Fibroblast of lung (primary cell): ENCODE measurements at places on chromosomes 16 and 17. TPM values are rescaled to one million over a fixed set of nuclear protein-coding genes. Genes with fewer than 3 reads are reported as not detected.

GRCh38 chr16:85329059-85329812 lies 217.0 kb upstream of the CIBAR2 start:
- no peak for DNase-seq

Gene OR1A1
- polyA plus RNA-seq: not detected in 2 replicates

DNA sequence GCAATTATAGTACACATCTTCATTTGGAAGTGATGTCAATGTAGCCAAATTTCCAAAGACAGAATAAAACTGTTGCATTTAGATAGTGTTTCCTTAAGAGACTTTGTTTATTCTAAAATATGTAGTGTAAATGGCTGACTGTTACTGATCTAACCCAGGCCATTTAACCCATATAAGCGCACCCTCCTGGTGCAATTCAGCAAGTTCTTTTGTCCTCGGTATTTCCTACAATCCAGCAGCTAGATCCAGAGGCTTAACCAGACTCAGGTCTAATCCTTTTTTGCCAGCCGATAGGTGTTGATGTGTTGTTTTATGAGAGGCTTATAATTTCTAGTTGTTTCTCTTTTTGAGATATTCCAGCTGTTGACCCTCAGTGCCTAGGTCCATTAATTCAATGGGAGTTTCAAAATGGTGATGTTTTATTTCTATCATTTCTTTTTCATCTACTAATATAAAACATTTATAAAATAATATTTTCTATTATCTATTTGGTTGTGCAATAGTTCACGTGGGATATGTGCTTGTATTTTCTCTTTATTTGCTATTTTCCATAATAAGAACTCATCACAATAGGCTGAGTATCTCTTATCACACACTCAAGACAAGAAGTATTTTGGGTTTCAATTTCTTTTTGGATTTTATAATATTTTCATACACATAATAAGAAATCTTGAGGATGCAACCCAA lies 14.5 kb downstream of the ABCA9 start:
- DNase-seq: no peak

Gene TBX2
- polyA plus RNA-seq: 40.5 and 64.9 TPM in 2 replicates

GRCh38 chr16:8641671-8642070 lies 20.2 kb downstream of the METTL22 start:
- no peak for DNase-seq

Gene CRHR1
- not detected in 2 replicates for polyA plus RNA-seq

DNA sequence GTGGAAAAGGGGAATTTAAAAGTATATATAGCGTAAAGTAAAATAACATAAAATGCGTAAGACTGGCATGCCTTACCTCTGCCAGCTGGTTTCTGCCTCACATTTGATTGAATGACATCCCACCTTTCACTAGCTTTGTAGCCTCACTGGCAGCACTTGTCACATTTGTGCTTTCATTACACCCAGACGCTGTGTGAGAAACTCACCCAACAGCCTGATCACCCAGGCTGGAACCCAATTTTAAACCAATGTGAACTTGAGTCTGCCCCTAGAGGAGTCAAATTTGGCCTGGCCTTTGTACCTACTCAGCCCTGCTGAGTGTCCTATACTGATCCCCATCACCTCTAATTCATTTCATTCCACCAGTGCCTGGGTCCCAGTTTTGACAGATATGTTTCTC lies 4.8 kb upstream of the THUMPD1 start:
- DNase-seq: no peak

Gene TGFB1I1
- 68.4 and 94.3 TPM in 2 replicates for polyA plus RNA-seq

GRCh38 chr16:54245788-54246453 lies 40.7 kb downstream of the IRX3 start:
- DNase-seq: no peak

Gene C16orf46
- polyA plus RNA-seq: 0.24 and 0.33 TPM in 2 replicates

GRCh38 chr17:8959312-8959918 lies 6.1 kb downstream of the PIK3R5 start:
- no peak for DNase-seq

- DNase-seq: no peak
Observed at GRCh38 chr16:12173121-12173520, 196.6 kb downstream of the SNX29 start.

DNA sequence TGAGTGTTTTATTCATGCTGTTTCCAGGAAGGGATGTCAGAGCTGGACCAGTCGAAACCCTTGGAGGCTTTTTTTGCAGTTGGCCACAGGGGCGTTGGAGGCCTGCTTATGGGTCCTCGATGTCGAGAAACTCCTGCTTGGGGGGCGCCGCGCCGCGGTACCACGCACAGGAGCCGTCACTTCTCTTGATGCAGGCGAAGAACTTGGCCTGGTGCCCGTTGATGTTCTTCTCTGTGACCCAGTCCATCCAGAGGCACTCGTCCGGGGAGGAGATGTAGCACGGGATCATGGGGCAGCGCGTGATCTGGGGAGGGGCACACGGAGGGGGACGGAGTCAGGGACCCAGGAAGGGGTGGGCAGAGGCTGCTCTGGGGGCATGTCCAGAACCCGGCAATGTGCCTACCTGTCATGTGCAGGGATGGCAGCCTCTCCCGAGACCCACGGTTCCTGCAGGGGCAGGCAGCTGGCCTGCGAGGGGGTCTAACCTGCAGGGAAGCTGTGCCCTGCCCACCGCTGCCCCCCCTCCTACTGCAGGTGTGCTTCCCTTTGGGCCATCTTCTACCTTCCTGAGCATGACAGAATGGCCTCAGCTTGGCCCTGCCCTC lies 15.0 kb upstream of the USP36 start:
- DNase-seq: no peak

Gene FBXO39
- 0.10 and 0.25 TPM in 2 replicates for polyA plus RNA-seq

Gene CEP295NL
- 0.10 and 0.15 TPM in 2 replicates for polyA plus RNA-seq

DNA sequence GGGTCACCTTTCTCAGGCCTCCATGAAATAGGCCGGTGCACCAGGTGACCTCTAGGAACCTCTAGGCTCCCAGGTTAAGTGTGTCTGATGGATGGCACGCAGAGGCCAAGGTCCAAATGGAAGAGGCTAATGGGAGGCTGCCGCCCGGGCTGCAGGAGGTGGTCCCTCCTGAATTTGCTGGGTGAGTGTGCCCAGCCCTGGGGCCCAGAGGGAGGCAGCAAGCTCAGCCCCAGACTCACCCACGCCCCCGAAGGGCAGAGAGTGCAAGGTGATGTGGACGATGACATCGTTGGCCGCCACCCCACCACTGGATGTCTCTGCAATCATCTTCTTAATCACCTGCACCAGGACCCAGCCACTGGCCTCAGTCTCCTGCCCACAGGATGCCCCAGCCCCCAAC lies 9.3 kb downstream of the ALDH3A1 start:
- DNase-seq: no peak

GRCh38 chr17:44376124-44376523 lies 12.5 kb upstream of the FAM171A2 start:
- DNase-seq: peak; percentile 68

DNA sequence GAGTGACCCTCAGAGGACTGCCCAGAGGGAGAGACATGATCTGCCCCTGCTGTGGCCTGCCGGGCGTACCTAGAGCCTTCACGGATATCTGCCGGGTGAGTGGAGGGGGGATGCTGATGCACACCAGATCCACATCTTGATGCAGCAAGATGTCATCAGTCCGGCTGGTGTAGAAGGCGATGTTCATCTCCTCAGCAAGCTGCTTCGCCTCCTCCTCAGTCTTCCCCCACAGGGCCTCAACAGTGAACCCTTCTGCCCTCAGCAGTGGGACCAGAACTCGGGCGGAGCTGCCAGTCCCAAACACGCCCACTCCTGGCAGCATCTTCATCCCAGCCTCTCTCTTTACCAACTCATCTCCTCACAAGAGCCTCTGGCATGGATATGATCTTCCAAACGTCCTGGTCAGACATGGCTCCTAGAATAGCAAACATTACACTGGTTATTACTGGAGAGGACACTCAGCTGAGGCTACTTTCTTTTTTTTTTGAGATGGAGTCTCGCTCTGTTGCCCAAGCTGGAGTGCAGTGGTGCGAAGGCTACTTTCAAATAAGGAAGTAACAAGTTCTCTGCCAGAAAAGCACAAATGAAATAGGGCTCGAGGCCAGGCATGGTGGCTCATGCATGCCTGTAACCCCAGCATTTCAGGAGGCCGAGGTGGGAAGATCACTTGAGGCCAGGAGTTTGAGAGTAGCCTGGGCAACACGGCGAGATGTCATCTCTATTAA lies 18.9 kb downstream of the C16orf86 start:
- DNase-seq: no peak

- no peak for DNase-seq
Observed at GRCh38 chr17:61122326-61122913, 277.2 kb upstream of the TBX2 start.

Gene CDH3
- polyA plus RNA-seq: 0.05 and 0.14 TPM in 2 replicates

GRCh38 chr16:12124742-12125141 lies 148.2 kb downstream of the SNX29 start:
- no peak for DNase-seq

Gene VTN
- polyA plus RNA-seq: 0.46 and 3.5 TPM in 2 replicates

Gene CRYBA1
- not detected in 2 replicates for polyA plus RNA-seq

GRCh38 chr17:64420143-64420670 lies 28.7 kb upstream of the MILR1 start:
- DNase-seq: peak; percentile 69

DNA sequence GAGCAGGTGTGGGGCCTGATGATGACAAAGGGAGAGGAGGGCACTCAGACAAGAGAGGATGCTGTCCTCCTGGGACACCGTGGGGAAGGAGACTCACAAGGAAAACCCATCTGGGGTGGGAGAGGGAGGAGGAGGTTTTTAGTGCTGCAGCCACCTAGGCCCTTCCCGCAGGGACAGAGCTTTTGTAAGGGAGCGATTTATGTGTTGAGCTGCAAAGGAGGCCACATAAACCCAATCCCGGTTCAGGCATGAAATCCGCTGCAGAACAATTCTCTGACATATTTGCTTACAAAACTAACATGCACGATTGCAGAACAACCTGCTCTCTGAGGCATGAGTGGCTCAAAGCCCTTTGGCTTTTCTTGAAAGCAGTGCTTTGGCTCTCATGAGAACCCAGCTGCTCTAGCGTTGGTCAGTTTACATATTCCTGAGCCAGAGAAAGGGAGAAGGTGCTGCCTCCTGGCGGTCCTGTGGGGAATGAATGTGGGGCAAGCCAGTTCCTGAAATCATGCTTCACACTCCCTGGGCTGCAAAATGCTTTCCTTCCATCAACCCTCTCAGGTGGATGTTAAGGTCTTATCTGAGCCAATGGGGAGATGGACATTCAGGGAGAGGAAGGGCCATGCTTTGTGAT lies 122.4 kb upstream of the NLRP1 start:
- peak; percentile 54 for DNase-seq

DNA sequence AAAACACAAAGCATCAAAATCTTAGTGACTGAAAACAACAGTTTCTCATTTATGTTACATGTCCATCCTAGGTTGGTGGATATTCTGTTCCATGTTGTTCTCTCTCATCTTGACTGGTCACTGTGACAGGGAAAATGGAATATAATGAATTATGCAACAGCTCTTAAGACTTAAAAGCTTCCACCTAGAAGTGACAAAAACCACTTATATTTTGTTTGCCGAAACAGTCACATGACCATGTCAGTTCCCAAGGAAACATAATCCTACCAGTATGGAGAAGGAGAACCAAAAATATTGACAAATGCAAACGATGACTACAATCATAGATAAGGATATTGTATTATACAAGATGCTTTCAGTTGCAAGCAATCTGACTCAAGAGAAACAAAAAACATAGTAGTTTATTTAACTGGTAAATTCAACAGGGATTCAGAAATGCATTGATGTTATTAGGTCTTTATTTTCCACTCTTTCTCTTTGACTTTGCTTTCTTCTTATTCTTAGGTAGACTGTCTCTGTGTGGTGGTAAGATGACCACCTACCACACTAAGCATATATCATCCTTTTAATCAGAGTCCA lies 103.8 kb downstream of the SSH2 start:
- no peak for DNase-seq

DNA sequence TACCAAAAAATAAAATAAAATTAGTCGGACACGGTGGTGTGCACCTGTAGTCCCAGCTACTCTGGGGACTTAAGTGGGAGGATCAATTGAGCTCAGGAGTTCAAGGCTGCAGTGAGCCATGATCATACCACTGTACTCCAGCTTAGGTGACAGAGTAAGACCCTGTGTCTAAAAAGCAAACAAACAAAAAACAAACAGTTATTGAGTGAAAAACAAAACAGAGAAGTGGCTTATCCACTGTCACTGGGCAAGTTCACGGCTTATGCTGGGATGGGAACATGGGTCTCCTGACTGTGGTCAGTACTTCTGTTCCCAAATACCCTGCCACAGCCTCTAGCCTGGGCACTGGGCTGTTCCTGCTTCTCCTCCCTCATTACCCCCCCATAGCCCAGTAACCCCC lies 9.5 kb upstream of the GRN start:
- no peak for DNase-seq

GRCh38 chr17:28684963-28685362 lies 23.0 kb downstream of the SUPT6H start:
- DNase-seq: peak; percentile 5

GRCh38 chr17:4590981-4591453 lies 6.7 kb downstream of the SMTNL2 start:
- no peak for DNase-seq

DNA sequence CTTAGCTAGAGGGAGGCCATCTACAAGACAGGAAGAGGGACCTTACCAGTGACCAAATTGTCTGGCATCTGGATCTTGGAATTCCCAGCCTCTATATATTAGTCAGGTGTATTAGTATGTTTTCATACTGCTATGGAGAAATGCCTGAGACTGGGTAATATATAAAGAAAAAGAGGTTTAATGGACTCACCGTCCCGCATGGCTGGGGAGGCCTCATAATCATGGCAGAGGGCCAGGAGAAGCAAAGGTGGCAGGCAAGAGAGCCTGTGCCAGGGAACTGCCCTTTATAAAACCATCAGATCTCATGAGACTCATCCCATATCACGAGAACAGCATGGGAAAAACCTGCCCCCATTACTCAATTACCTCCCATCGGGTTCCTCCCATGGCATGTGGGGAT lies 500.2 kb downstream of the SHISA9 start:
- DNase-seq: no peak

GRCh38 chr16:1863681-1864460 lies 8.1 kb downstream of the MEIOB start:
- peak; percentile 33 for DNase-seq

DNA sequence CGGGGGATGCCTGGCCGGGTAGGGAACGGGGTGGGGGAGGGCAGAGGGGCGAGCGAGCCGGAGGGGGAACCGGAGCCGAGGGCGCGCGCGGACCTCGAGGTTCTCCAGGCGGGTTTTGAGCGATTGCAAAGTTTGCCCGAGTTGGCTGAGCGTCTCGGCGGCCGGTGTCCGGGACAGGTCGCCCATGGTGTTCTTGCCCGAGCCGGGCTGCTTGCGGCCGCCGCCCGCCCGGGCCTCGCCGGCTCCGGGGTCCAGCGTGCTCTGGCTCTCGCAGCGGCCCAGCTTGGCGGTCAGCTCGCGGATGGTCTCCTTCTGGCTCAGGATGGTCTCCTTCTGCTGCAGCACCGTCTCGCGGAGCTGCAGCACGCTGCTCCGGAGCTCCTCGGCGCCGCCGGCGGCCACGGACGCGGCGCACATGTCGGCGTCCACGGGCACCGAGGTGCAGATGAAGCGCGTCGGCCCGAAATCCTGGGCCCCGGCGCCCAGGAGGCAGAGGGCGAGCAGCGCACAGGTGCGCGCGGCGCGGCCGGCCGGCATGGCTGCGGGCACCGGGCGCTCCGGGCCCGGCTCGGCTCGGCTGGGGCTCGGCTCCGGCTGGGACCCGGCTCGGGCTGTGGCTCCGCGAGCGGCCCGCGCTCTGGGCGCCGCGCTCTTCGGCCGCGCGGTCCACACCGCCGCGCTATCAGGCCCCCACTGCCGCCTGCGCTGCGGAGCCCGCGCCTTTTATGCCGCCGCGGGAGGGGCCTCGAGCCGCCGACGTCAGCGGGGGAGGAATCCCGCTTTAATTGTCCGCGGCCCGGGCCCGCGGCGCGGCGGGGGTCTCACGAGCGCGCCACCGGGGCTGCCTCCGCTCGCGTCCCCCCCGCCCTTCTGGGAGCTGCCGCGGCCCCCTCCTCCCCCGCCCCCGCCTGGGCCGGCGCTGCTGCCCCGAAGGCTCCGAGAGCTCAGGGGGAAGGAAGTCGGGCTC lies at the start of gene NPTX1:
NPTX1 (minus strand) TSS at position 698 of the 967 bp plus-strand sequence; CDS start at position 537, 161 bp downstream.
- no peak for DNase-seq
